PC-3 (cell line): ENCODE measurements at places on chromosomes 2 and 18. TPM values are rescaled to one million over a fixed set of nuclear protein-coding genes. Genes with fewer than 3 reads are reported as not detected.

NAGK gene
- total RNA-seq, result 55.5 and 70.5 TPM in 2 replicates

NETO1 gene
- total RNA-seq, result 8.4 and 12.9 TPM in 2 replicates

DNA sequence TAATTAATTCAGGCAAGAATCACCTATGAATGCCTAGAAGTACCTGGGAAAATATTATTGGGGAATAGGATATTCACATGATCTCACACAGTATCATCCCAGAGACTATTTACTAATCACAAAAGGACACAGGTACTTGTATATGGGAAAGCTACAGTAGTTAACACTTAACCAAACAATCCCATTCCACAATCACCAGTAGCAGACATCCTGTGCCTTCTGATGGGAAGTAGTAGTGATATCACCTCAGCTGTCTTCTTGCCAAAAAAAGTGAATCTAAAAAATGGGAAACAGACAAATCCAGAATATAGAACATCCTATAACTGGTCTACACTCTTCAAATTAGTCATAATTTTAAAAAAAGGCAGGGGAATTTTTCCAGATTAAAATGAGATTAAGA lies 75.6 kb upstream of the CCDC150 start:
- no peak overlapping the region for H3K4me3 ChIP-seq
- no peaks in the 10 kb centered on the region for H3K4me1 ChIP-seq
- no peaks in the 10 kb centered on the region for H3K36me3 ChIP-seq
- H3K27ac ChIP-seq, result no peak overlapping the region
- H3K27me3 ChIP-seq, result no peaks in the 10 kb centered on the region

DNA sequence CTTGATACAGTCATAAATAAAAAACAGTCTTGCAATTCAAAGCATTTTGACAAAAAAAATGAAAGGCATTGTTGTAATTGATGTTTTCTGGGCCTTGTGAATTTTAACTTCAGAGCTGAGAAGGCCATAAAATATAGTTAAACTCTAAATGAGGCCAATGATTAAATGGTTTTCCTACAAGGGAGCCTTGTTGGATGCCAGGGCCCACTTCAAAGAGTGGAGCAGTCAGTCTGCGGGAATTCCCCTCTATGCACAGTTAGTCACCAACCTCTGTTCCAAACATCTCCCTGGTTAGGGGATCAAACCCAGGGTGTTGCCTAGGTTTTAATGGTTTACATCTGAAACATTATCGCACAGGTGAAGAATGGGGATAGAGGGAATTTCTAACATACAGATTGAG lies 143.4 kb downstream of the NCKAP5 start:
- H3K27ac ChIP-seq, result no peak overlapping the region
- H3K27me3 ChIP-seq, result no peaks in the 10 kb centered on the region
- DNase-seq, result no peak
- H3K4me1 ChIP-seq, result no peaks in the 10 kb centered on the region
- no peaks in the 10 kb centered on the region for H3K36me3 ChIP-seq
- no peak overlapping the region for H3K4me3 ChIP-seq

DNA sequence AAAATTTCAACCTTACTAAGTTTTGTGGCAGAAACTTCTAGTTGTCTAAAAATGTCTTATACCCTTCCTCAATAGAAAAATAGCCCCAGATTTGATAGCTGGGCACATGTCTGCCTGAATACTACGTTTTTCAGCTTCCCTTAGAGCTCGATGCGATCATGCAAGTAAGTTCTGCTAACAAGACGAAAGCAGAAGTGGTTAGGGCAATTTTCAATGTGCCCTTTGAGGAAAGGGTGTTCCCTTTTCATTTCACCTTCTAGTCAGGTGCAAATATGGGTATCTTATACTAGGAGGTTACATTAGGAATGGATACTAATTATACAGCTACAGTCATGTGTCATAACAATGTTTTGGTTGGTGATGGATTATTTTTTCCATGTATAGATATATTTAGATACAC lies 1572.1 kb upstream of the LRRTM1 start:
- no peaks in the 10 kb centered on the region for H3K27me3 ChIP-seq
- no peaks in the 10 kb centered on the region for H3K4me1 ChIP-seq
- DNase-seq, result no peak
- H3K27ac ChIP-seq, result no peak overlapping the region
- no peaks in the 10 kb centered on the region for H3K36me3 ChIP-seq

GRCh38 chr18:9094307-9095226 lies 7.9 kb upstream of the NDUFV2 start:
- H3K4me3 ChIP-seq, result no peak overlapping the region; the same call in 1 of the 2 replicates
- H3K27me3 ChIP-seq, result no peaks in the 10 kb centered on the region
- H3K4me1 ChIP-seq, result peaks cover 28% of the 10 kb centered on the region
- H3K27ac ChIP-seq, result peak overlapping the region; percentile 88
- peak; percentile 84 for DNase-seq

DNA sequence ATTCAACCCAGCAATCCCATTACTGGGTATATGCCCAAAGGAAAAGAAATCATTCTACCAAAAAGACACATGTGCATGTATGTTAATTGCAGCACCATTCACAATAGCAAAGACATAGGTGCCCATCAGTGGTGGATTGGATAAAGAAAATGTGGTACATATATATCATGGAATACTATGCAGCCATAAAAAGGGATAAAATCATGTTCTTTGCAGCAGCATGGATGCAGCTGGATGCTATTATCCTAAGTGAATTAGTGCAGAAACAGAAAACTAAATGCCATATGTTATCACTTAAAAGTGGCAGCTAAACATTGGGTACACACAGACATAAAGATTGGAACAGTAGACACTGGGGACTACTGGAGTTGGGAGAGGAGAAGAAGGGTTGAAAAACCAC lies 82.2 kb downstream of the MYO3B start:
- no peak for DNase-seq
- no peak overlapping the region for H3K27ac ChIP-seq
- H3K4me3 ChIP-seq, result no peak overlapping the region
- no peaks in the 10 kb centered on the region for H3K27me3 ChIP-seq
- H3K4me1 ChIP-seq, result no peaks in the 10 kb centered on the region

GRCh38 chr2:78264130-78264529 lies 742.0 kb upstream of the LRRTM4 start:
- no peaks in the 10 kb centered on the region for H3K36me3 ChIP-seq
- no peaks in the 10 kb centered on the region for H3K4me1 ChIP-seq
- no peak overlapping the region for H3K4me3 ChIP-seq
- no peak for DNase-seq
- H3K27me3 ChIP-seq, result no peaks in the 10 kb centered on the region
- no peak overlapping the region for H3K27ac ChIP-seq

- H3K4me3 ChIP-seq, result no peak overlapping the region
- no peaks in the 10 kb centered on the region for H3K27me3 ChIP-seq
- H3K4me1 ChIP-seq, result peaks cover 17% of the 10 kb centered on the region
Observed at GRCh38 chr18:49846718-49847470, 33.6 kb upstream of the ACAA2 start.
